Stimulated activated CD8-positive, alpha-beta memory T cell treated with anti-CD3 and anti-CD28 coated beads, Interleukin-2, amount 100 ng/mL, for 1 hour (primary cell): ENCODE measurements at places on chromosomes 12 and 14.

GRCh38 chr14:101072945-101073597 is 169.5 kb upstream of the RTL1 start:
- no peak for DNase-seq

DNA sequence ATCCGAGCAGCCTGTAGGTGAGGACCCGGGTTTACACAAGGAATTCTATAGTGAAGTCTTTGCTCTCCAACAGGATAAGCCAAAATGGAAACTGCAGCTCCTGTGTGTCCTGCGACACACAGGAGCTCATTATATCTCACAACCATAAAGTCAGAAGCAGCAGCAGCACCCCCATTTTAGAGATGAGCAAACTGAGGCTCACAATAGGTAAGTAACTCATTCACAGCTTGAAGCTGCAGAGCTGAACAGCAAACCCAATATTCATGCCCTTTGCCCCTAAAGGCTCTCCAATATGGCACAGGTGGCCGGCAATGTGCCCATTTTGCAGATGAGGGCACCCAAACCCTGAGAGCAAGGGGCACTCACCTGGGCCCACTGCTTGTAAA is 4.6 kb downstream of the NCOR2 start:
- no peak for DNase-seq

DNA sequence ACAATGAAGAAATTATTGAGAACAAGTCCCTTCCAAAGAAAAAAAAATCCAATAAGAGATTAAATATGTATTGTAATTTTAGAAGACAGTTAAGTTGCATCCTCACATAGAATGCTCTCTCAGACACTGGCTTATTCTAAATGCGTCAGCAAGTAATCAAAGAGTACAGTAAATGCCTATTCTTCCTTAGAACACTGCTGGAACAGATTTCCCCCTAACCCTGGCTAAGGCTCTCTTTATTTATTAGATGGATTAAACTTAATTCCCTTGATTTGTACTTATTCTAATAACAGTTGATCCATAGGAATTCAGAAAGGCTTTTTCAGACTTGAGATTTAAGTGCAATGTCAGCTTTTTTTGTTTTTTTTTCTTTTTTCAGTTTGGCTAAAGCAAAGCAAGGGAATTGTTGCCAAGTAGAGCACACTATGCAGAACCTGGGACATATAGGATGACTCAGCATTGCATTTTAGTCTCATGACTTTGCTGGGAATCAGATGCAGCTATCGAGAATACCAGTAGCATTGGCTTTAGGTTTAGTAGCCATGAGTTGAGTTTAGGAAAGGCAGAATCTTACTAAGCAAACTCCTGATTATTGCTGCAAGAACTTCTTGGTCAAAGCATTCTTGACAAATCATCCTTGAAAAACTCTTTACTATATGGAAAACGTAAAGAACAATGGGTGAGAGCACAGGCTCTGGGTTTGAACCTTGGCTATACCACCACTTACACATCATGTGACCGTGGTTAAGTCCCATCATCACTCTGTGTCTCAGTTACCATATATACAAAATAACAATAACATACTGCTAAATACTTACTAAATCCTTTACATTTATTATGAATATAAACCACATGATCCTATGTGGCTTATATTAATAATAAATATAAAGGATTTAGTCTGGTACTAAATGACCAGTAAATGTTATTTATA is 26.7 kb downstream of the MED21 start:
- DNase-seq = no peak

DNA sequence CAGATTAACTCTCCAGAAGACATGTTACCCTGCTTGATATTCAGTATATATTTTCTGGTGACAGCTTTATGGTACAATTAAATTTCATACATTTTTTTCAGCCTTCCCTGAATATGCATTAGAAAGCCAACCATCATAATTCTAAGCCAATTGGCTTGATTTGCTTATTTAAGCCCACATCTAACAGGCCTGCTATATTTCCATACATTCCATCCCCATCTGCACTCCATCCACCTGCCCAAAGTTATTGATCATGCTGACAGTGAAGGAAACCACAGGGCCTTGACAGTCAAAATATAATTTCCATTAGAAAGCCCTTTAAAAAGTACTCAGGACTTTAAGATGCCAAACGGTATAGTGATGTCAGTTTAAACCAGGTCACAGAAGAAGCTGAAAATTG is 164.3 kb downstream of the GXYLT1 start:
- no peak for DNase-seq

GRCh38 chr12:93759512-93760081 is 82.4 kb downstream of the CRADD start:
- DNase-seq = no peak

GRCh38 chr14:20343862-20344220 is 406 bp downstream of the PARP2 start:
- no peak for DNase-seq

DNA sequence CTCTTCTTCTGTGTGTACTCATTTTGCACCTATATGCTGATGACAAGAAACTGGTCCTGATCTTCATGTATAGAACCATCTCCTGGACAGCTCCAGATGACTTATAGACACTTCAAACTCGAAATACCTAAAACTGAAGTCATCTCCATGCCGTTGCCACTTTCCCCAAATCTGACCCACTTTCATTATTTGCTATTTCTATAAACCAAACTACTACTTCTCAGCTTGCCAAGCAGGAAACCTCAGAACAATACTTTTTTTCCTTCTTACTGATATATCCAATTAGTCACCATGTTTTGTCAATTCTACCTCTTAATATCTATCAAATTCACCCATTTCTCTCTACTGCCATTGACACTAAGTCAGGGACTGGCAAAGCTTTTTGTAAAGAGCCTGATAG is 14.8 kb downstream of the SGPP1 start:
- DNase-seq = no peak

DNA sequence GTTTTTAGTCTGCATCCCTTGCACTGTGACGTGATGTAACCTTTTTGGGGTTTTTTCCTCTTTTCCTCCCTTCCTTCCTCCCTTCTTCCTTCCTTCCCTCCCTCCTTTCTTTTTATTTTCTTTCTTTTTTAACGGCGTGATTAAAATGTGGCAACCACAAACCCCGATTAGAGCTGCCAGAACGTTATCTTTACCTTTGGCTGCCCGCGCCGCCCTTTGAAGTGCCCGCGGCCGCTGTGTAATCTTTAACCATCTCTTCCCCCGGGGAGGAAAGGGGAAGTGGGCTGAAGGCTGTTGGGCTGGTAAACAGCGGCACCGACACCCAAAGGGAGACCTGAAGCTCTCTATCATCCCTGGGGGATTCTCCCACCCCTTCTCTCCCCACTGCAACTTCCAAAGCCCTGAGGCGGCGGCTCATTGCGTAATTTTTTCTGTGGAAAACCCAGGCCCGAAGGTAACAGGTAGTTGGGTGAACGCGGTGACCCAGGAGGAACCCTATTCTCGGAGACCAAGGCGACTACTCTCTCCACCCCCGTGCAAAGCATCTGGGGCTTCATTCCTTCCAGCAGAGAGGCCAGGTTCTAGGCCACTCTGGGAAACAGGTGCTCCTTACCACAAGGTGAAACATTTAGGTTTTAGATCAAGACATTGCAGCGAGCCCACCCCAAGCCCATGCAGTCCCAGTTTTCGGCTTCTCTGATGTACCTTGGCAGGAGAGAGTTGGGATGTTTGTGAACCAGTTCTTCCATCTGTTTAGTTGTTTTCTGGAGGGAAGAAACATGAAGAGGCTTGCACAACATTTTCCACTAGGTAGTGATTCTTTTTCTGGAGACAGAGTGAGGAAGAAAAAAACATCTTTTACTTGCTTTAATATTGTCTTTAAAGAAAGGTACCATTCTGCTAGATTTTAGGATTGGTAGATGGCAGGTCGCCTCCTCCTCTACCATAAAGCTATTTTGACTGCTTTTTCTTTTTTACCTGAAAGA is 1.5 kb downstream of the LGR5 start:
- no peak for DNase-seq

DNA sequence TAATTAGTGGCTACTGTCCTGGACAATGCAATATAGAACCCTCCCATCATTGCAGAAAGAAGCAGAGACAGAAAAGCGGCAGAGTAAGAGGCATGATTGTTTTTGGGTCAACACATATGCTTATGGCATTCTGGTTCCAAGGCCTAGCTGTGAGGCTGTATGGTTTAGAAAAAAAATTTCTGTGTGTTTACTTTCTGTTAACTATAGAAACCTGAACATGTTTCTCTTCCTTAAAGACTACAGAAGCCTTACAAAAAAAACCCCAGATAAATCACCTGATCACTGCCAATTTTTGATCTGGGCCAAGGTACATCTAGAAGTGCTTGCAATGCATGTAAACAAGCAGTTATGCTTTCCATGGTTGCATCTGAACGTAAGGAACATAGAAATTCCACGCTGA is 100.0 kb upstream of the HECTD1 start:
- no peak for DNase-seq
